ENCODE measurements at places on chromosomes 2 and 18.

- DNase-seq, result no peak
Observed at GRCh38 chr2:218389333-218390150, 7.5 kb downstream of the SLC11A1 start.

- no peak for DNase-seq
Observed at GRCh38 chr2:12451726-12452125, 265.0 kb upstream of the TRIB2 start.

DNA sequence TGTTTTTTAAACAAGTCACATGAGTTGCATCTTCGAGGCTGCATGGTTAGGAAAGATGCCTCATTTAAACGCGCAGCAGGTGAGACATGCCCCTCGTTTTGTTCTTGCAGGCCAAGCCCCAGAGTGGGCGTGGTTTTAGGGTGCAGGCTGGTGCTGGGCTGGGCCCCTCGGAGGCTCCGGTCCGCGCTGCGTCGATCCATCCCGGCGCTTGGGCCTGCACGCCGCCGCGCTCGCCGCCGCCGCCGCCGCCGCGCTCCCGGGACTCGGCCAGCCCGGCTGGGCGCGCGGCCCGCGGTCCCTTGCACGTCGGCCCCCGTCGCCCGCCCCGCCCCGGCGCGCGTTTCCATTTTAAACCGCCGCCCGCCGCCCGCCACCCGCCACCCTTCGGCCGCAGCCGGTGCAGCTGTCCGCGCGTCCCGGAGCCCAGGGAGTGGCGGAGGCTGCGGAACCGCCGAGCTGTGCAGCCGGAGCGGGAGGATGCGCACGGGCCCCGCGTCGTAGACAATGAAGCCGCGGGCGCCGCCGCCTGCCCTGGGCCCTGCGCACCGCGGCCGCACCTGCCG, 175.5 kb downstream of the AGAP1 start:
- peak; percentile 87 for DNase-seq

DNA sequence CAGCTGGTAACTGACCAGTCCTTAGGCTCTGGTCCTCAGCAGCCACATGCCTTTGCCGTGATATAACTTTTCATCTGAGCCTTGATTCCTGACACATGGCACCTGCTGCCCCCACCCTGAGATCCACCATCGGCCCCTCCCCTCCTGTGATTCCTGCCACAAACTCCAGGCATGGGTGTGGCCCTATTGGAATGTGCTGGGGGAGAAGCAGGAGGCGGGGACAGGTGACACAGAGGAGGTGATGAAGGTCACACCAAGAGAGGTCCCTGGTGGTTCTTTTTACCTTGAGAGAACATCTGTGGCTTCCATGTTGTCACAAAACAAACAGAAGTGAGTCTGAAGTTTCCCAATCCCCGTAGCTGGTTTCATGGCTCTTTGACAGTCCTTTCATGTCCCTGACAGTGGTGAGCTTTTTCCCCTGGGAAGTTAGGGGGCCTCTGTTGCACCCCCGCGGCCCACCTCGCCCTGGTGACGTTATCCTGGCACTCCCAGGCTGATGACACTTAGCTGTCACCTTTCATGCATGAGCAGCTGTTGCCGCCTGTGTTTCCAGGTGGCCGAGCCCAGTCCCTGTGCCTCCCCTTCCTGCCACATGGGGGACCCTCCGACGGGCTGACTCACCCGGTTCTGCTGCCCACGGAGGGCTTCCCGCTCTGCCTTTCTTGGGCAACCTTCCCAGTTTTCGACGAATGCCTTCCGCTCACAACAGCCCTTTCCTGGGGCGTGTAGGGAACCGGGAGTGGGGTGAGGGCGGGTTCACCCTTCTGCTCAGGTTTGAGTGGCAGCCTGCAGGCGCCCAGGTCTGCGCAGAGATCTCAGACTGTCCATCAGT, 66.3 kb upstream of the GLI2 start:
- peak; percentile 59 for DNase-seq

DNA sequence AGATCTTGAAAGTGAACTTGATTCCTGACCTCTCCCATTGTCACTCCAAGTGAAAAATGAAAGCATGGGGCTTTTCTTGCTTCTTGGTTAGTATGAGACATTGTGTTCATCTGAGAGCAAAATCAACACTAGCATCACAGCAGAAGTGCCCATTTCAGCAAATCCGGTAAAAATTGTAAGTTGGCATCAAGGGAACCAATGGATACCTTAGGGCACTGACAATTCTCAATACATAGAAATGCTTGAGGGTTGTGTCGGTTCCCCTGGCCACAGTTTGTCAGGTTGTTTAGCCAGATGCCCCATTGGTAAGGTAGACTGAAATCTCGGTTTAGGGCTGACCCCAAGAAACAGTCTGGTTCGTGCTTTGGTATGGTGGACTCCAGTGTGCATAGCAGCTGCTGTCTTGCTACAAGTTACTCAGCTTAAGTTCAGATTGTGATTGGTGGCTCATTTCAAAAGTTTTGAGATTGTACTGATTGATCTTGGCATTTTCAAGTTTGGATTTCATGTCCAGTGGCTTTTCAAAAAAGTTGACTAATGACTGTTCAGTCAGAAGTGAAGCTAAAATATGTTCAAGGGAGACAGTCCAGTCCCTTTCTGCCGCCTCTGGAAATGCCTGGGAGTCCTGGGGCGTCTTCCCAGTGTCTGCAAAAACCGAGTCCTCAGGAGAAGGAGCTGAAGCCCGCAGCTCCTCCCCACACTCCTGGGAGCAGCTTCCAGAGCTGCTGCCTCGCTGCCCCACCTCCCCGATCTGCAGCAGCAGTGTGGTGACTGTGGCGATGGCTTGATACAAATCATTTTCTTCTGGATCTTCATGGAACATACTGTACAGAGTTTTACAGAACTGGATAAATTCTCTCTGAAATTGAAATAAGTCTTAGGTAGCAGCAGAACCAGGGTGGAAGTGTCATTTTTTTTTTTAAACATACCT, 5.6 kb downstream of the RPL31 start:
- DNase-seq, result no peak

DNA sequence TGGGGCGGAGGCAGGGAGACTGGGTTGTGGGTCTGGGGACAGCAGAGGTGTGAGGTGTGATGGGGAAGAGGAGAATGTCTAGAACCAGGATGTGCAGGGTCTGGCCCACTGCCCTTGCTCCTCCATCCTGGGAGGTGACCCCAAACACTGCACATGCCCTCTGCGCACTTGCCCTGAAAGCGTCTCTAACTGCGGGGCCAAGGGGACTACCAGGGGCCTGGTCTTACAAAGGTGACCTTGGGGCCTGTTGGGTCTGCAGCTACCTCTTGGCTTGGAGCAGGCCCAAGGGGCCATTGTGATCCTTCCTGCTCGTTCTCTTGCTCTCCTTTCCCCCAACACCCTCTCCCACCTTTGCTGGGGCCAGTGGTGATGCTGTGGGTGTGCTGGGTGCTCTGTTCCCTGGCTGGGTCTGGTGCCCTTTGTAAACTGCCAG, 48.0 kb upstream of the FAHD2A start:
- no peak for DNase-seq

DNA sequence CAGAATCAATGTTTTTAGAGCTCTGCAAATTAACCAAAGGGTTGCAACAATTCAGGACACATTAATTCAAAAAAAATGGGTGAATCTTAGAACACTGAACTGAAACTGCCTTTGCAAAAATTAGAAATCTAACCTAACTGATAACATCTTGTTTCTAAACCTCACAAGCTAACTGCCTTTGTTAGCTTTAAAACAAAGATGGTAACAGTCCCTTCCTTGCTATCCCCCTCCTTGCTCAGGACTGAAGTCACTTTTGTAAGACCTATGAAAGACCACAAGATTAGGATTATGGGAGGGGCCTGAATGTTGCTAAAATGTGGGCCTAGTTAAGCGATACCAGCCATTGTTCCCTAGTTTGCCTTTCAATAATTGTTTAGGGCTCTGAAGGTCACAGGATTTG, 44.9 kb upstream of the LONRF2 start:
- no peak for DNase-seq

DNA sequence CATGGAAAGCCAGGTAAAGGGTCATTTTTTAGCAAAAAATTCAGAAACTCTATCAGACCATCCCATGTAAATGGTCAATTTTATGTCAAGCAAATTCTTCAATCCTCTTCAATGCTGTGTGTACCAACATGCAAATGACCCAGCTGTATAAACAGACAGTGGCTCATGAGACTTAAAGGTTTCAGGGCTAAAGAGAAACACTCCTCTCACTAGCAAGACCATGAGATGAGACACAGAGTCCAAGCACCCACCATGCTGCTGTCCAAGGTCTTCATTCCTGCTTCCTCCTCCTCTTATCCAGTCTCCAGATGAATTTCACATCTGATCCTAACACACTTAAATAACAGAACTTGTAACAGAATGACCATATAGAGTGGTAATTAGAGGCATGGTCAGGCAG, 30.8 kb upstream of the ONECUT2 start:
- no peak for DNase-seq

DNA sequence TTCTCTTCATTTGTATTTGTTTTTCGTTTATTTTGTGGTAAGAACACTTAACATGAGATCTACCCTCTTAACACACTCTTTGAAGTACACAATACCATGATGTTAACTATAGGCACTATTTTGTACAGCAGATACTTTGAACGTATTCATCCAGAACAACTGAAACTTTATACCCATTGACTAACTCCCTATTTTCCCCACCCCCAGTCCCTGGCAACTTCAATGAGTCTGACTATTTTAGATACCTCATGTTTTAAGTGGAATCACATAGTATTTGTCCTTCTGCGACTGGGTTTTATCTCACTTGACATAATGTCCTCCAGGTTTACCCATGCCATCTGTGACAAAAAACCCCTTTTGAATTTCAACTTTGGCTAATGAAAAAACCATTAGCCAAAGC, 356.3 kb upstream of the CDH20 start:
- DNase-seq, result no peak

GRCh38 chr2:151691631-151692030, 42.6 kb downstream of the NEB start:
- DNase-seq, result no peak

- no peak for DNase-seq
Observed at GRCh38 chr2:79793006-79793405, 280.2 kb downstream of the CTNNA2 start.

DNA sequence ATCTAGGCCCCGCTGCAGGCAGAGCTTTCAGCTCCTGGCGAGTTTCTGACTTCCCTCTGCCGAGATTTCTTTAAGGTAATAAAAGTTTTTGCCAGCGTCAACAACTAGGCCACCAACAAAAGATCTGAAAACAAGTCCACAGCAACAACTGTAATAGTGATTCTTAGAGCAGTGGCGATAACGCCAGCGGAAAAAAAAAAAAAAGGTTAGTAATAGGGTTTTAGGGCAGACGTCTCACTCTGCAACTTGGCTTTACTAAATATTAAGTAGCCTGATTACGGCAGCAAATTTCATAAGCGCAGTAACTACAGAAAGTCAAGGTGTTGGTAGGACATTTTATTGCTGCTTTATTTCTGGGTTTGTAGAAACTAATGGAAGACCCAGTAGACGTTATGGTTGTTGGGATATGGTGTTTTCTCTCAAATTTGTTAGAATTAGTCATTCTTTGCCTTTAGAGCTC, 481 bp downstream of the SLC30A6 start:
- peak; percentile 3 for DNase-seq

GRCh38 chr18:35289727-35290093, 319 bp downstream of the ZSCAN30 start:
- DNase-seq, result no peak

DNA sequence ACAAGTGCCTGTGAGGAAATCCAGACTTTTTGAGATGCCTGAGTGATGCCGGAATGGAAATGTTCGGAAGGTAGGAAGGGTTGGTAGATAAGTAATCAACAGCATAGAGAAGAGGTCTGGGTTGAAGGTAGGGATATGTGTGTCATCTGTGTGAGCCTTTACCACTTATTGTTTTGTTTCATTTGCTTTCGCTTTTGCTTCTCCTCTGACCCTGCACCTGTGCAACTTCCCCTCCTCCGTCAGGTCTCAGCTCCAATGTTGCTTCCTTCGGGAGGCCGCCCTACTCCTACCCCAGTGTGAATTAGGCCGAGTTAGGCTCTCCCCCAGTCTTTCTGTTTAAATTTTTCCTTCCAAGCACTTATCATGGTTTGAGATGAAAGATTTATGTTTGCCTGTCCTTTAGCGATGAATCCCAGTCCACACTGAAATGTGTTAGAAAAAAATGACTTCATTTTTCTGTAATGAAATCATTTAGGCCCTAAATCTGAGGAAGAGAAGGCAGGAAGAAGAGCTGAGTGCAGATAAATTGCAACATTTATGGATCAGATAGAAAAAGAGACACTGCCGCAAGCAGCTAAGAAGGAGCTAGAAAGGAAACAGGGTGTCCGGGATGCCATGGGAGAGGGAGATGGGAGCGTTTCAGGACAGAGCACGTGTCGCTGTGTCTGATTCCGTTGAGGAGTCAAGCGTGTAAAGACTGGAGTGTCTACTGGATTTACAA, 139.6 kb upstream of the PELI1 start:
- no peak for DNase-seq

GRCh38 chr2:128781166-128781565, 462.5 kb upstream of the HS6ST1 start:
- DNase-seq, result no peak

GRCh38 chr18:46293742-46294181, 189.6 kb downstream of the HAUS1 start:
- no peak for DNase-seq

GRCh38 chr18:32674491-32674890, 98.3 kb downstream of the KLHL14 start:
- DNase-seq, result no peak

- DNase-seq, result no peak
Observed at GRCh38 chr2:238929242-238930081, 81.6 kb downstream of the TWIST2 start.

GRCh38 chr2:8061219-8061618, 620.6 kb upstream of the ID2 start:
- no peak for DNase-seq

- peak; percentile 83 for DNase-seq
Observed at GRCh38 chr18:41745166-41746049, 209.6 kb upstream of the PIK3C3 start.

DNA sequence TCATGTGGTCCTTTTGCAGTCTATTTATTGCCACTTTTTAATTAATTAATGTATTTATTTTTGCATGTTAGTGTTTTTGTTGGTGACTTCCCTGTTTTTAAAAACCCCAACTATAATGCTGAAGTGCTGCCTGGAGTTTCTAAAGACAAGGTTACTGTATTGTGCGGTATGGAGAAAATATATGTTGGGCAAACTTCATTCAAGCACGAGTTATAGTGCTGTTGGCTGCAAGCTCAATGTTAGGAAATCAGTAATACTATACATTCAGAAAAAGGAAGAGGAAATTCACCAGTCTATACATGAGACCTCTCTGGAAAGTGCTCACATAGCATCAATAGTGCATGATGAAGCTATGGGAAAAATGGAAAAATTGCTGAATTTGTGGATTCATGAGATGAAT, 15.4 kb upstream of the RBMS1 start:
- no peak for DNase-seq

DNA sequence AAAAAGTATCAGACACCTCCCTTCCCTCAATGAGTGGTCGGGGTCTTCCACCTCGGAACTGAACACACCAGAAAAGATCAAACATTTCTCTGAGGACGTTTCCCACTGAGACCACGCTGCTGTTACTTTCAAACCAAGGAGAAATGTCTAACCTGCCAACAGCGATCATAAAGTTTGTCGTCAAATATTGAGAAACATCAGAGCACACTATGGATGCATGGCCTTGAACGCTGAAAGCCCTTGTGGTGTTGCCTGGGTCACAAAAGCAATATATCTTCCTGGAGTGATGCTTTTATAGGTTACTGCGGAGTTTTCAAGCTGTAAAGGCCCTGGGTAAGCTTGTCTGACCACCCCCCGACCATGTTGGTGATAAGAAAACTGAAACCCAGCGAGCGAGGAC, 70.2 kb upstream of the ID2 start:
- no peak for DNase-seq

- peak; percentile 65 for DNase-seq
Observed at GRCh38 chr18:13159579-13159978, 59.0 kb upstream of the LDLRAD4 start.
